Neural crest cell (in vitro differentiated cells): ENCODE measurements at places on chromosomes 1 and 21. TPM values are rescaled to one million over a fixed set of nuclear protein-coding genes. Genes with fewer than 3 reads are reported as not detected.

Gene BLACAT1
- total RNA-seq, result 3.8 and 3.9 TPM in 2 replicates

GRCh38 chr1:182261655-182262054 lies 129.9 kb downstream of the GLUL start:
- DNase-seq, result no peak
- H3K4me3 ChIP-seq, result no peak overlapping the region
- H3K36me3 ChIP-seq, result no peaks in the 10 kb centered on the region
- H3K4me1 ChIP-seq, result peaks cover 7% of the 10 kb centered on the region

- DNase-seq, result no peak
- no peaks in the 10 kb centered on the region for H3K36me3 ChIP-seq
- peaks cover 8% of the 10 kb centered on the region for H3K4me1 ChIP-seq
- H3K27ac ChIP-seq, result no peak overlapping the region
- H3K27me3 ChIP-seq, result no peaks in the 10 kb centered on the region
- no peak overlapping the region for H3K4me3 ChIP-seq
These were observed 41.7 kb downstream of the EDN2 start for GRCh38 chr1:41442697-41443251.

DNA sequence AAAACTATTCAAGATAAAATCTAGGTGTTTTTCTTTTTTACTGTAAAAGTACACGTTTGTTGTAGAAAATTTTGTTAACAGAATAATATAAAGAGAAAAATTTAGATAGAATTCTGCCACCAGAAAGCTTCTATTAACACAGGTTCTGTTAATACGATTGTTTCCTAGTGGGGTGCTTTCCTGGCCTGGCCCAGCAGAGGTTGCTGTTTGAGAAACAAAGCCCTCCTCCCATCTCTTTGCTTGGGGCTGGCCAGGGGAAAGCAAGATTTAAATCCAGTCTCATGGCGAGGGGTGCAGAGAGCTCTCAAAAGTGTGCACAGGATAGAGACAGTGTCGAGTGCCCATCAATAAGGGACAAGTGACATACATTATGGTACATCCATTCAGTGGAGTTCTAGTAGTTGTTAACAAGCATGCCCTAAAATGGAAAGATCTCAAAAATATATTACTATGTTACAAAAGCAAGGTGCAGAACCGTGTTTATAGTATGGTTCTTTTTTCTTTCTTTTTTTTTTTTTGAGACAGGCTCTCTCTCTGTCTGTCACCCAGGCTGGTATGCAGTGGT lies 14.6 kb upstream of the ACBD3 start:
- H3K4me3 ChIP-seq, result no peak overlapping the region
- DNase-seq, result no peak
- no peaks in the 10 kb centered on the region for H3K36me3 ChIP-seq
- no peaks in the 10 kb centered on the region for H3K4me1 ChIP-seq
- peaks cover 13% of the 10 kb centered on the region for H3K27me3 ChIP-seq

GRCh38 chr1:96649301-96649700 lies 72.3 kb upstream of the PTBP2 start:
- no peak overlapping the region for H3K4me3 ChIP-seq
- DNase-seq, result no peak
- H3K27ac ChIP-seq, result no peak overlapping the region
- H3K36me3 ChIP-seq, result peaks cover 8% of the 10 kb centered on the region
- no peaks in the 10 kb centered on the region for H3K27me3 ChIP-seq
